ENCODE measurements at places on chromosomes 1 and 21.

- no peak for DNase-seq
These were observed 544 bp upstream of the CCT8 start for GRCh38 chr21:29074007-29074376.

DNA sequence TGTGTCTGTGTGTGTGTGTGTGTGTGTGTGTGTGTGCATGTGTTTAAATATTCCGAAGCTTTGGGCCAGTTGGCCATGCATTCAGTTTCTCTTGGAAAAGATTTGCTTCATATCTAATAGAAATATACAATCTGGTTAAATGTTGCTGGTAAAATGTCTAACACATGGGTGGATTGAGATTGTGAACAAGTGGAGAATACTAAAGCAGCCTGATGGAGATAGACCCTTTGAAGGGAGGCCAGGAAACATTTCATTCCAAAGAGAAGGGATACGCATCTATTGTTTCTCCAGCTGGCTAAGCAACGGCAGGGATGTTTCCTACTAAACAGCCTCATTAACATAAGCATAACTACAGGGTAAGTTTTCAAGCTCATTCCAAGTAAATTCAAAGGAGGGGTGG is 257.5 kb upstream of the PTBP2 start:
- no peak for DNase-seq

- DNase-seq = no peak
These were observed 104.2 kb downstream of the ATP6V1G3 start for GRCh38 chr1:198436276-198436675.

GRCh38 chr1:17143760-17144159 is 24.5 kb upstream of the PADI2 start:
- DNase-seq = no peak

- no peak for DNase-seq
These were observed 258.3 kb upstream of the CAMK1G start for GRCh38 chr1:209324901-209325871.

DNA sequence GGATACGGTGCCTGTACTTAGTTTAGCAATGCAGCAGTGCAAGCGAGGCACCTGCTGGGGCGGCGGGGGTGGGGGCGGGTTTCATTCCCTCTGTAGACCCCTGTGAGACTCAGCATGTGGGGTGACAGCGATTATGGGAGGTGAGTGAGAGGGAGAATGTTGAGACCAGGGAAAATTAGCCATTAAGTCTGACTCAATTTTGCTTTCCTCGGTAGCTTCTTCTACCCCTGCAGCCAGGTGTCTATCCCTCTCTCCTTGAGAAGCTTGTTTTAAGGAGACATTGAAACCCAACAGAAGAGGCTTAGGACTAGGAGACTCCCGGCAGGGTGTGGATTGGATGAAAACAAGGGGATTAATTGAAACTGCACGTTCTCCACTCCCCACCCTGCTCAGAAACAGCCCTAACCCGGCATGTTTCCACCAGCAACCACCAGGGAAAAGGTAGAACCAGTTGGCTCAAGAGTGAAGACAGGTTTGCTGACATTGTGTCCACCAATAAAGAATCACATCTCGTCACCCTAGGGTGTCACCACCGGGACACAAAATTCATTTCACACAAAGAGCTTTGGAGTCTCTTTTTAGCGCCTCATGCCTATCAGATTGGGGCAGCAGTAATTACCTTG is 20.6 kb upstream of the ATF3 start:
- no peak for DNase-seq

Data from CD4-positive, alpha-beta T cell treated with Interleukin-12 subunit alpha and Interleukin-12 subunit beta, for 1 hour (primary cell).